ENCODE measurements at places on chromosomes 5 and 9.

GRCh38 chr9:16310278-16311110 is 560.0 kb downstream of the BNC2 start:
- no peak for ATAC-seq

DNA sequence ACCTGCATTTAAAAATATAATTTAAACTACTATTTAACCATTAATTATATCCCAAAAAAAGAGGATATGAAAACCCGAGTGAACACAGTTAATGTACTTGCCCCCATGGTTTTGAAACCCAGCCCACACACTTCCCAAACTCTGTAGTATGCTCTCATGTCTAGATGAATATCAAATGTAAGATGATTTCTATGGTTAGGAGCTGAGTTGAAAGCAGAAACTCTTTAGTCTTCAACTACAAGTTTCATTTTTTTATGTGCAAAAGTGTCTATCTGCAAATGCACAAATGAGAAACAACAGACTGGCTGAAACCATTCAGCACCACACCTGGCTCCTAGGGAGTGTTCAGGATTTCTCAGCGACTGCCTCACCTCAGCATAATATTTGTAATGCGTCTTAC is 183.3 kb downstream of the SEMA5A start:
- no peak for ATAC-seq

DNA sequence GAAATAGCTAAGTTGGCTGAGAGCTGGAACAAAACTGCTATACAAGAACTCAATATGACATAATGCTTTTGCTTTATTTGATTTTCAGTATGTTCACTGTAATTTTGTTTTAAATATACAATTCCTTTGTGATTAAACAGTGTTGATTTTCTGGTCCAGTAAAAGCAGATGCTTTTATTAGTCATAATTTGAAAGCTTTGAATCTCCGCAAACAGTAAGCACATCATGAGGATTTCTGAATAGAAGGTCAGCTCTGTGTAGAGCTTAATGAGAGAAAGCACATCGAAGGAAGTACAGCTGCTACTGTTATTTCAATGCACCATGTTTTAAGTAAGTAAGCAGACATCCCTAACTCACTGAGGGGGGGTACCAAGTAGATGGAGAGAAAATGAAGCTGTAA is 701.3 kb upstream of the ACO1 start:
- ATAC-seq: no peak

DNA sequence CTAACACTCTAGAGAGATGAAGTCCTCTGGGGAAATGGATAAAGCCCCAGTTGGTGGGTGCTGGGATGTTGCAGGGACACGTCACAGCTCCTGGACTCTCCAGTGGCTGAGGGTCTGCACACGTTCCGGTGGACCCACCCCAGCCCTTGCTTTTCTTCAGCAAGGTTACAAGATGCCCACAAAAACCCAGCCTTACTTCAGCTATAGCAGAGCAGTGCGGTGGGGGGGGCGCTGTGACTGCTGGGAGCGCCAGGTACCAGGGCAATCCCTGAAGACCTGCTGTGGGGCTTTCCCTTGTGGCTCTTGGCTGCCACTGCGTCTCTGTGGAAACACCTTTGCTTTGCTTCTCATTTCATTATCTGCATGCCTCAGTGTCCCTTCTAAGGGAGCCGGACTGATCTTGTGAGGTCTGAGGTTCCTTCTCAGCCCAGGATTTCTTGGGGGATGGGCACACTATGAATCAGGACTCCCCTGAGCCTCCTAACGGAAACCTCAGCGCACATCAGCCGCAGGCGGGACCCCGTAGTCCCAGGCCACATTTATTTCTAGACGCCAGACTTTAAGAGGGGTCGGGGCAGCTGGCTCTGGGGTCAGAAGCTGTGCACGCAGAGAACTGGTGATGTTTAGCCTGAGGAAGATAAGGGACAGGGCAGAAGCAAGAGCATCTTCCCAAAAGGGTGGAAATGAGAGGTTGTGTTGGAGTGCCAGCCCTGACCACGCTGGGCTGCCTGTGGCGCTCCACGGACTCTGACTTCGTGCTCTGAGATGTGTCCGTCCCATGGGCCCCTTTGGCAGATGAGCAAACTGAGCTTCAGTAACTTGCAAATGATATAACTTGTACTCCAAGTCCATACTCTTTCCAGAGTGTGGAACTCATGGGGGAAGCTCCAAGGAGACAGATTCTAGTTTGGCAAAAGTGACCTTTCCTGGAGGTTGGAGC is 106.8 kb downstream of the WNK2 start:
- no peak for ATAC-seq

GRCh38 chr5:108989761-108990392 is 242.2 kb downstream of the FER start:
- ATAC-seq: no peak

DNA sequence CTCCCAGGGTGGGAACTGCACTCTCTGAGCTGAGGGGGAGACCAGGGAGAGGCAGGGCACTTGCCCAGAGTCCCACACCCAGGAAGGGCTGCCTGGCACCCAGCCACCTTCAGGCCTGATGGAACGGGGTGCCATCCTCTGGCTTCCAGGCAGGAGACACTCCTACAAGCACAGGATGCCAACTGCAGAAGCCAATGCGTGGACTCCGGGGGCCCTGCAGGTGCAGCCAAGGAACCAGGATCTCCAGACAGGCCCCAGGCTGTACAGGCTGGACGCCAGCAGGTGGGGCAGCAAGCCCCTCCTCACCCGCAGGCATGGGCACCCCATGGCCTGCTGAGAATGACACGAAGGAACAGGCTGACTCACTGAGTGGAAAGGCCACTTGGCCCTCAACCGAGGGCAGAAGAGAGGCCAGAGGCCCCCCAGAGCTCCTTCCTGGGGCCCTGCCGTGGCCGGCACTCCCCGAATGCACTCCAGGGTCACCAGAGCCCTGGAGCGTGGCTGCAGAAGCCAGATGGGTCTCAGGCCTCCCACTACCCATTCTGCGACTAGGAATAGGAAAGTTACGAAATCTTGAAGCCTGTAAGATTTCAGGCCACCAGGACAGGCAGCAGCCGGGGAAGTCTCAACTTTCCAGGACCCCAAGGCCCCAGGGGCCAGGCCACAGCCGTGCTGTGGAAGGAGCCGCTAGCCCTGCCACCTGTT is 15.7 kb downstream of the NACC2 start:
- ATAC-seq: peak; percentile 28

DNA sequence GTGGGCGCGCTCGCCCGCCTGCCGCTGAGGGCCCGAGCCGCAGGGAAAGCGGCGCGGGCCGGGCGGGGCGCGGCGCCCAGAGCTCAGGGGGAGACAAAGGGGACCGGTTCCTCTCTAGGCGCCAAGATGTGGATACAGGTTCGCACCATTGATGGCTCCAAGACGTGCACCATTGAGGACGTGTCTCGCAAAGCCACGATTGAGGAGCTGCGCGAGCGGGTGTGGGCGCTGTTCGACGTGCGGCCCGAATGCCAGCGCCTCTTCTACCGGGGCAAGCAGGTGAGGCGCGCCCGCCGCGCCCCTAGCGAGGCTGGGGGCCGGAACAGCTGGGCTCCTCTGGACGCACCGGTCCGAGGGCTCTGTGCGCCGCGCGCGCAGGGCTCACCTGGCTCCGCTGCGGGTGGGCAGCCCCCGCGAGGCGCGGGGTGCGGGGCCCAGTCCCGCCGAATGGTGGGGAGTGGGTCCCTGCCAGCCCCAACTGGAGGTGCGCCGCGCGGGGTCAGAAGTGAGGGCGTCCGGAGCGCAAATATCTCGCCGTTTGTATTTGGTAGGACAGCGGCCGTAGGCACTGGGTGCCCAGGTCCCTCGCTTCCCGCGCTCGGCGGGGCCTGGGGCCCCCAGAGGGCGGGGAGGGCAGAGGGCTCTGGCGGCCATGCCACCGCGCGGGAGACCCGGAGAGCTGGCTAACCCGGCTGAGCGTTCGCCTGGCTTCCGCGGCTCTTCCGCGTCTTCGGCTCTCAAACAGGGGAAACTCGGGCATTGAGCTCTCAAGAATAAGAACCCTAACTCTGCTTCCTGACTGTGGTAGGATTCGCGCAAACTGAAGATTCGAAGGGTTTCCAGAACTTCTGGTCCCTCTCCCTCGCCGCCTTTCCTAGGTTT is 607 bp downstream of the UHRF2 start:
- ATAC-seq: peak; percentile 51

- ATAC-seq: no peak
These were observed 73.9 kb downstream of the VAV2 start for GRCh38 chr9:133918111-133918813.

DNA sequence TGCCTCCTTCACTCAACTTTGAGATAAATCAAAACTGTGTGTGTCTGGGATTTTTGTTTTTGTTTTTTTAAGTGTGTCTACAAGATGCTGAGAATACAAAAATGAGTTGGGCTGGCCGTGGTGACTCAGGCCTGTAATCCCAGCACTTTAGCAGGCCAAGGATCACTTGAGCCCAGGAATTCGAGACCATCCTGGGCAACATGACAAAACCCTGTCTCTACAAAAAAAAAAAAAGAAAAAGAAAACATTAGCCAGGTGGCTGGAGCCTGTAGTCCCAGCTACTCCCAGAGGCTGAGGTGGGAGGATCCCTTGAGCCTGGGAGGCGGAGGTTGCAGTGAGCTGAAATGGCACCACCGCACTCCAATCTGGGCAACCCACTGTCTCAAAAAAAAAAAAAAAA is 21.0 kb downstream of the HNRNPK start:
- ATAC-seq: no peak

GRCh38 chr9:17045381-17045940 is 89.4 kb upstream of the CNTLN start:
- no peak for ATAC-seq

GRCh38 chr9:136250676-136251075 is 5.1 kb upstream of the QSOX2 start:
- no peak for ATAC-seq

DNA sequence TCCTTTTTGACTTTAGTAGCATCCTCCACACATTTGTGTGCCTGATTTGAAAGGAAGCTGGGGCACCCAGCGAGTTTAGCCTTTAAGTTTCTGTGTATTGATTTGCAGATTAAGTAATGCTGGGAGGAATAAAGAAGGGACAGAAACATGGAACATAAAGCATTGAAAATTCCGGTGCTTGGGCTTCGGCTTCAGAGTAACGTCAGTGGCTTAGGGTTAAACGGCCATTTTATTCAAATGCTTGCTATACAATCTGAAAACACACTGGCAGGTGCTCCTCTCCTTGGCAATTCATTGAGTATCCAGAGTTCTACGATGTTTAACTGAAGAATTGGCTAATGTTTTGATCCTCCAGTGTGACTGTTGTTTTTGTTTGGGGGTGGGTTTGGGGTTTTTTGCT is 58.0 kb upstream of the FSD1L start:
- no peak for ATAC-seq

GRCh38 chr5:169354921-169355320 is 54.0 kb upstream of the SLIT3 start:
- no peak for ATAC-seq

GRCh38 chr9:111937301-111937700 is 40.7 kb downstream of the UGCG start:
- ATAC-seq: peak; percentile 14

GRCh38 chr5:78905084-78905938 is 79.8 kb downstream of the ARSB start:
- no peak for ATAC-seq

GRCh38 chr9:17669206-17669605 is 90.3 kb downstream of the SH3GL2 start:
- no peak for ATAC-seq

DNA sequence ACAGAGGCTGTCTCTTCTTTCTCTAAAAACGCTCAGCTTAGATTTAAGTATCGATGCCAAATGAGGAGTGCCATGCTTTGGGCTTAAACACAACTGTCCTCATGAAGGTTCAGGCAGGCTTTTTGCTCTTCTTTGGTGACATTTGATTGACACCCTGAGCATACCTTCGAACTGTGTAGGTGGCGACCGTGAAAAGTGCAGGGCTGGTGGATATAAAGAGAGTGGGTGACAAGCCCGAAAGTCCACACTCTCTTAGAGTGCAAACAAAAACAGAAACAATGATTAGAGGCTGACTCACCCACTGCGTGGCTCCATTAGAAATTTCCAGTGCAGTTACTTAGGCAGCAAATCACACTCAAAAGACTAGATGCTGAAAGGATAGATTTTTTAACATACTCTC is 141.7 kb downstream of the SYK start:
- peak; percentile 44 for ATAC-seq

- ATAC-seq: no peak
These were observed 439.3 kb downstream of the TLE1 start for GRCh38 chr9:81250041-81250440.

- no peak for ATAC-seq
These were observed 522.4 kb upstream of the TLE4 start for GRCh38 chr9:79049371-79049770.

DNA sequence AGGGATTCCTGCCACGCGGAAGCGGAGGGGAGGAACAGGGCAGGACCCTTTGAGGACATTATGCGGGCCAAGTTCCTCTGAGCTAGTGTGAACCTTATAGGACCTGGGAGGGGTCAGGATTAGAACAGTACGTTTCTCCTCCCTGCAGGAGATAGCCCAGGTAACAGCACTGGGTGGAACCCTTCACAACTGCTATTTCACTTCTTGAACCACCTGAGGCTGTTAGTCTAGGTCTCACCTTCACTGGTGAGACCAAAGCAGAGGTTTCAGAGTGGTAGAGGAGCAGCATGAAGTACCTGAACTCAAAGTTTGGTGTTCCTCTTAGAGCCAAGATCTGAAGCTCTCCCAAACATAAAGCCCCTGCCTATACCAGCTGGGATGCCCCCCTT is 832 bp downstream of the EIF4EBP3 start:
- ATAC-seq: peak; percentile 79

DNA sequence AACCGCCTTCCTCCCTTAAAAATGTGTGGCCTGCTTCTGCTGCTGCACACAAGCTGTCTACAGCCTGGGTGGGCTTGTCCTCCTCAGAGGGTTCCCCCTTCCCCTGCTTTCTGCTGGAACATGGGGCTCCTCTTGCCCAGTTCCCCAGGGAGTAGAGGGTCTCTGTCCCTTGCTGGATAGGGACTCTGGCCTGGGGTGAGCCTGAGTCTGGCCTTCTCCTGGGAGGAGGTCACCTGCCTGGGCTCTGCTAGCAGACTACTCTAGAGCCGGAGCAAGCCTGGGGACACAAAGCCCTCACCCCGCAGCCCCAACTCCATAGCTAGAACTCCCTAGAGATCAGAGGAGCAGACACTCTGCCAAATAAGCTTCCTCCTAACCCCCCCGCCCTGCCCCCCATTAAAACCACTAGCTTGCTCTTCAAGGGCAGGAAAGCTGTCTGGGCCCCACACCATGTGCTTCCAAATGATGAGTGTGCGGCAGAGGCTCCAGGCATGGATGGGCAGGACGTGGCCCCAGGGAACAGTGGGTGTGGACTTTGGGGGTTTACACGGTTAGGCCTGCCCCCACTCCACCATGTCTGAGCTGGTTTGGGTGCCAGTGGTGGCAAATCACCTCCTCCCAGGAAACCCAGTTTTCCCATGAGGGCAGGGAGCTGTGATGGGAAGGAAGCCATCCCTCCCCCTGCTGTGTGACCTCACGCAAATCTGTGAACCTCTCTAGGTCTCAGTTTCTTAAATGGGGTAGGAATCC is 10.0 kb downstream of the TCF7 start:
- ATAC-seq: peak; percentile 12

DNA sequence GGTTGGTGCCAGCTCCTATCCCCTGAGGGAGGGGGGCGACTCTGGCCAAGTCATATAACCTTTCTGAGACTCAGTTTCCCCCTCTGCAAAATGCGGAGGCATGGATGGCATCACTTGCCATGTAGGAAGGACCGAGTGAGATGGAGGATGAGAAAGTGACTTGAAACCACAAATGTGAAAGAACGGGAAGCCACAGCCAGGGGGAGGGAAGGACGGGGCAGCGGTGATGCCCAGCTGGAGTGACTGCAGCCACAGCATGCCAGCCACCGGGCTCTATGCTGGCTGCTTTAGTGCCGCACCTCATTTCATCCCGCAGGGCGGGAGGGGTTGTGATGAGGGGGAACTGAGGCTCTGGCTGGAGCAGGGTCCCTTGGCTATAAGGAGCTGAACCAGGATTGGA is 74.5 kb downstream of the HMCN2 start:
- ATAC-seq: no peak

GRCh38 chr5:31987985-31988710 is 186.0 kb downstream of the GOLPH3 start:
- peak; percentile 54 for ATAC-seq
